Left renal cortex interstitium (tissue), 4 donors: ENCODE measurements at places on chromosomes 12 and 14. TPM values are rescaled to one million over a fixed set of nuclear protein-coding genes. Genes with fewer than 3 reads are reported as not detected.

DNA sequence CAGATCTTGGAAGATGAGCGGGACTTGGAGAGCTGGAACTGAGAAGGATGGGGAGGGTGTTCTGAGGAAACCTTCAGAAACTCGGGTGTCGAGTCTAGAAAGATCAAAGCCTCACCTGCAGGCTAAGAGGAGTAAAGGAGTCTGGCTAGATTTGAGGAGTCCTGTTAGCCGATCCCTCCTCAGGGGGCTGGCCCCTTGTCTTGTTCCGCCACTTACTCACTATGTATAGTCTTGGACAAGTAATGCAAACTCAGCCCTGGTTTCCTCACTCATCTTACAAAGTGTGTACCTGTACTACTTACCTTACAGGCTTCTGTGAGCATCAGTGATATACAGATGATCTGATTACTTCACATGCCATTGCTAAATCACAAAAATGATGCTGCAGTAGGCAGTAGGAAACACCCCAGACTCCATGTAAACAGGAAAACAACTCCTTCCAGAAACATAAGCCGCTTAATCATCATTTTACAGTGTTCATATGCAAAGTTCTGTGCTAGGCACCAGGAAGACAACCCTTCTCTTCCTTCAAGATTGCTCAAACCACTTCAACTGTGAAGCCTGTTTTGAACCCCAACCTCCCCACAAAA lies 2.0 kb upstream of the SPTLC2 start:
- DNase-seq: no peak

DNA sequence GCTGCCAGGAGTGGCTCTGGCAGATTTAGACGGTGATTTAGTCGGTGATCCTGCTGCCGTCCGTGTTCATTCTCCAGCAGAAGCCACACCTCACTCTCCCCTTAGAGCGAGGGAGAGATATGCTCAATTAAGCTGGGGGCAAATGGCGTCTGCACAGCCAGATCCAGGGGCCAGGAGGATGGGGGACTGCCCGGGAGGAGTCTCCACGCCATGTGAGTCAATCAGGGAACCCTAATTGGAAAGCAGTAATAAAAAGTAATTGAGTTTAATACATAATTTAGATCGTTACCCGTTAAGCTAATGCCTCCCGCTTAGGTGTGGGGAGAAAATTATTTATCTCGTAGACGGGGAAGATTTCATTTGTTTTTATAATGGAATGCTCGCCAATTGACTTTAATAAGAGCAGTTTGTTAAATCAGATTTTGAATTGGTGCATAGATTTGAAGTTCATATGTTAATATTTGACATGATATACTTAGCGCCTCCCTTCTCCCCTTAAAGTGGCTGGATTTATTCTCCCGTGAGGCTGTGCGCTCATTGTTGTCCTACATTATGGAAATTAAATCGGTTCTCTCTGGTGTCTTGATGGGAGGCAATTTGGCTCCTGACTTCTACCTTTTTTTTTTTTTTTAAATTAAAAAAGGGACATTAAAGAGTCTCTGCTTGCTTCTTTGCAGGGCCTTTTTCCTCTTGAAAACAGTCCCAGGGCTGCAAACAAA lies 104.9 kb upstream of the C14orf180 start:
- no peak for DNase-seq

DNA sequence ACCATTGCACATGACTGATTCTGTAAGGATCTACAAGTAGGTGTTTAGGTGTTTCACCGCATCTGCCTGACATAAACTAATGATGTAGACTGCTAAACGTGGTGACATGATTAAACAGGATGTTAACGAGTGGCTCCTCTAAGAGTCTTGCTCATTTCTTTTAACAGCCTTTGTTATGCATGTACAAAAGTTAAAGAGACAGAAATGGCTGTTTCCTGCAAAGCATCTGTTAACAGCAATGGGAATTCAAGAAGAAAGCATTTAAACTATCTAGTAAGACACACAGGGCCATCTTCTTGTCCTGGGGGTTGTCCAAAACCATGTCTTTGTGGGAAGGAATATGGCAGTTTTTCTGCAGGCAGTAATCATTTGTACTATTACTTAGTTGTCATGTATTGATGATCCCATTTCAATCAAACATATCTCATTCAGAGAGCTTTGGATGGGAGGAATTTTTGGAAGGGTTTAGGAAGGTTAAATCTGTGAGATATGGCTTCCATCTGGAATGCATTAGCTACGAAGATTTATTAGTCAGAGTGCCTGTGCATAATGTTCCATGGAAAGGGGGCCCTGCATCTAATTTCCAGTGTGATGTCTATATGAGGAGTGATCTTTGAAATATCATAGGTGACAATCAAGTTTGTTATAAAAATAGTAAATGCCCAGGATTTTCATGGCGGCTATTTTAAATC lies 495.1 kb downstream of the EGLN3 start:
- DNase-seq: no peak

DNA sequence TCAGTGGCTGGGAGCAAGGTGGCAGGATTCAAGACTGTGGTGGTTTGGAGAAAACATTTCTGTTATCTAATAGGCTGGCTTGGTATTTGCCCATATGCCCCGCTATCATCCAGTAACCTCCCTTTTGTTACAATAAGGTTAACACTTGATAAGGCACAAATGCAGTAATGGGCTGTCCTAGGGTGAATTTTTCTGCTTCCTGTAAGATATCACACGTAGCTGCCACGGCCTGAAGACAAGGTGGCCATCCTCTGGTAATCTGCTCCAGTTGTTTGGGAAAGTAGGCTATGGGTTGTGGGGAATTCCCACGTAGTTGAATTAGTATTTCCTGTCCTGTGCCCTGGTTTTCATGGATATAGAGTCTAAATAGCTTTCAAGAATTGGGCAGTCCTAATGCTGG lies 23.1 kb downstream of the ANG start:
- no peak for DNase-seq

The GPR137C gene
- polyA plus RNA-seq: 11.5 TPM

GRCh38 chr12:6040815-6041214 lies 83.7 kb downstream of the VWF start:
- no peak for DNase-seq

DNA sequence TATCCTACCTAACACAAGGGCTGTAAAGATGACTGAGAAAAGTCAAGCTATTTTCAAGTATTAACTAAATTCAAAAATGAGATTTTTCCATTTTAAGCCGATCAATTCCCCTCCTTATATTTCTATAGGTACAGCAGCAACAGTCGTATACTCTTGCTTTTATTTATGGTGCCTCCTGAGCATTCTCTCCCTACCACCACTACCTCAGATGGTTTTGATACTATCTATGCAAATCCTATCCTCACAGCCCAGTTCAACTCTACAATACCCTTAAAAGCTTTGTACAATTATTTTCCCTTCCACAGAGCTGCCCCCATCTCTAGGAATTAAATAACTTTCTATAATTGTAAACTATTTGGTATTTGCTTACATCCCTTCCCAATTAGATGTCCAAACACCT lies 52.1 kb downstream of the GALC start:
- DNase-seq: no peak

DNA sequence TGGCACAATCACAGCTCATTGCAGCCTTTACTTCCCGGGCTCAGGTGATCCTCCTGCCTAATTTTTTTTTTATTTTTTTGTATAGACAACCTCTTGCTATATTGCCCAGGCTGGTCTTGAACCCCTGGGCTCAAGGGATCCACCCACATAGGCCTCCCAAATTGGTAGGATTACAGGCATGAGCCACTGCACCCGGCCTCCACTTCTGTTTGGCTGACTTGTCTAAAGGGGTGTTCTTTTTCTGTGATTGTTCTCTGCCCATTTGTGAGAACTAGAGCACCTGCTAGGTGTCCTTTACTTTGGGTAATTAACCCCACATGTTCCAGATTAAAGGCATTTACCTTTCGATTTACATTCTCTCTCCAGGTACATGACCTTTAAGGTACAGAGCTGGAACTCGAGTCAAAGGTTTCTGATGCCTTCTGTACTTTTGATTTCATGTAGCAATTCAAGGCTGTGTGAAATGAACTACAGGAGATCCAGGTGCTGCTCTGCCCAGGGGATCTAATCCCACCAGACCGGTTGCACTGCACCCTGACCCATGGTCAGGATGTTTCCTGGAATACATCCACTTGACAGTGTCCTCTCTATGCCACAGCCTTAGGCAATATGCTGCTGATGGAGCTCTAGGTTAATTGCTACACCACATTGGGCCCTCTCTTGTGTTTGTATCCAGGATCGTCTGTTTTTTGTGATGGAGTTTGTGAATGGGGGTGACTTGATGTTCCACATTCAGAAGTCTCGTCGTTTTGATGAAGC lies 163.6 kb downstream of the PRKCH start:
- DNase-seq: no peak

The RFLNA gene
- 7.0 TPM for polyA plus RNA-seq

GRCh38 chr14:100871234-100872186 lies 32.0 kb downstream of the RTL1 start:
- DNase-seq: no peak

The ENDOU gene
- 0.49 TPM for polyA plus RNA-seq

The IFT81 gene
- polyA plus RNA-seq: 43.0 TPM
